ENCODE measurements at places on chromosomes 7 and 10. TPM values are rescaled to one million over a fixed set of nuclear protein-coding genes. Genes with fewer than 3 reads are reported as not detected.

Gene CCDC126
- total RNA-seq = 8.4 TPM

Gene PHKG1
- 0.99 TPM for total RNA-seq

Gene C10orf67
- 0.44 TPM for total RNA-seq

Gene PPP3CB
- 32.4 TPM for total RNA-seq

Gene AEBP1
- total RNA-seq = 132 TPM

Gene NEBL
- 0.17 TPM for total RNA-seq

Gene NXPH1
- not detected for total RNA-seq

Gene ASB10
- not detected for total RNA-seq

Gene STEAP4
- 1.7 TPM for total RNA-seq

Gene LIPJ
- total RNA-seq = not detected

Gene SPDYE3
- not detected for total RNA-seq

Gene CNPY1
- not detected for total RNA-seq

Gene TFEC
- 0.17 TPM for total RNA-seq

Gene NRG3
- total RNA-seq = not detected

Gene LDB3
- not detected for total RNA-seq

Gene ASZ1
- total RNA-seq = not detected

Gene ECHDC3
- 15.1 TPM for total RNA-seq

Gene TBL2
- total RNA-seq = 135 TPM

Gene TMEM184A
- not detected for total RNA-seq

Gene ADIRF
- total RNA-seq = 195 TPM

Gene TBXAS1
- 1.2 TPM for total RNA-seq

Gene SBDS
- 87.3 TPM for total RNA-seq

Gene FXYD4
- total RNA-seq = not detected

Gene FOXL3
- not detected for total RNA-seq

Gene CPA4
- total RNA-seq = 8.4 TPM

Gene SFTPA1
- not detected for total RNA-seq

Gene RNF32
- total RNA-seq = 7.7 TPM

Gene CDC14C
- total RNA-seq = 0.17 TPM

Gene TLX1
- not detected for total RNA-seq

Gene PIK3AP1
- total RNA-seq = not detected

Gene IDI2
- not detected for total RNA-seq

Gene PITX3
- 0.17 TPM for total RNA-seq

Gene TRPV6
- total RNA-seq = not detected

Gene AIFM2
- 9.8 TPM for total RNA-seq

Gene NPY4R2
- 0.17 TPM for total RNA-seq

Gene GPC2
- 2.6 TPM for total RNA-seq

Gene ZPBP
- not detected for total RNA-seq

Gene JAKMIP3
- total RNA-seq = 0.17 TPM

Gene DPCD
- 59.6 TPM for total RNA-seq

Gene STEAP1
- 63.1 TPM for total RNA-seq

Gene CALML3
- total RNA-seq = not detected

Gene CTNNA3
- not detected for total RNA-seq

Gene SCIN
- under 0.01 TPM for total RNA-seq

Gene EGR2
- total RNA-seq = 0.33 TPM

Gene ZNF33A
- 9.9 TPM for total RNA-seq

Gene AFAP1L2
- total RNA-seq = 0.29 TPM

Gene PRPS1L1
- not detected for total RNA-seq

Gene CLDN3
- not detected for total RNA-seq

Gene SPOCK2
- 0.83 TPM for total RNA-seq

Gene SLC39A12
- total RNA-seq = not detected

Gene HABP2
- not detected for total RNA-seq

Gene GNG11
- total RNA-seq = 18.7 TPM

Gene WNT2
- 1.3 TPM for total RNA-seq

Gene EPDR1
- total RNA-seq = 19.5 TPM

Gene AKR1C2
- 62.1 TPM for total RNA-seq

Gene SNCG
- 8.8 TPM for total RNA-seq
